ENCODE measurements at places on chromosomes 3 and 15.

GRCh38 chr3:12420393-12420792, 63.9 kb upstream of the TSEN2 start:
- no peak for DNase-seq

DNA sequence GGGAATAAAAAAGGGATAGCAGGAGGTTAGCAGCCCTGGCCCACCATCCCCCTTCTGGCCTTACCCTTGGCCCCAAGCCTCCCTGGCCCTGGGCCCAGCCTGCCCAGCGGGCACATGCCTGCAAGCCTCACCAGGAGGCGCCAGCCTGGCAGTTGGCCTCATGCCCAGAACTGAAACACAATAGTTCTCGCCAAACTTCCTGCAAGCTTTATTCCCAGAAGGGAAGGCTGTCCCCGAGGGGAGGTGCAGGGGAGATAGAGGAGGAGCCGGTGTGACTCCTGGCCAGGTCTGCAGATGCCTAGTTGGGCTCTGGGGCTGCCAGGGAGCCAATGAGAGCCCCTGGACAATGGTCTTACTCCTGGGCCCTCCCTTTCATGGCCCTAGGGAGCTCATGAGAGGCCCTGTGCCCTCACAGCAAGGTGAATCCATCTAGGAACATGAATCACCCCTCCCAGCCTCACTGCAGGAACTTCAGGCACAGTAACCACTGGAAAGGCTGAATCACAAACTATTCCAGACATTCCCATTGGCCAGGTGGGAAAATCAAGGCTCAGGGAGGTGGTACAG, 4.0 kb downstream of the CCDC33 start:
- peak; percentile 85 for DNase-seq

DNA sequence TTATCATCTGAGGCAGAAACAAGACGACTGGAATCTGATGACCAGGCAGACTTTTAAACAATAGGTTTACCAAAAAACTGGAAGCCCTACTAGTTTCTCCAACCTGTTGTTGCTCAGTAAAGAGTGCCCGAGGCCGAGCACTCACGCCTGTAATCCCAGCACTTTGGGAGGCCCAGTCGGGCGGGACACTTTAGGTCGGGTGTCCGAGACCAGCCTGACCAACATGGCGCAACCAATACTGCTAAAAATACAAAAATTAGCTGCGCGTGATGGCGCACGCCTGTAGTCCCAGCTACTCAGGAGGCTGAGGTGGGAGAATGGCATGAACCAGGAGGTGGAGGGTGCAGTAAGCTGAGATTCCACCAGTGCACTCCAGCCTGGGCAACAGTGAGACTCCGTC, 1.1 kb upstream of the WDR5B start:
- DNase-seq: peak; percentile 31

GRCh38 chr3:16063603-16064002, 110.9 kb upstream of the GALNT15 start:
- no peak for DNase-seq

DNA sequence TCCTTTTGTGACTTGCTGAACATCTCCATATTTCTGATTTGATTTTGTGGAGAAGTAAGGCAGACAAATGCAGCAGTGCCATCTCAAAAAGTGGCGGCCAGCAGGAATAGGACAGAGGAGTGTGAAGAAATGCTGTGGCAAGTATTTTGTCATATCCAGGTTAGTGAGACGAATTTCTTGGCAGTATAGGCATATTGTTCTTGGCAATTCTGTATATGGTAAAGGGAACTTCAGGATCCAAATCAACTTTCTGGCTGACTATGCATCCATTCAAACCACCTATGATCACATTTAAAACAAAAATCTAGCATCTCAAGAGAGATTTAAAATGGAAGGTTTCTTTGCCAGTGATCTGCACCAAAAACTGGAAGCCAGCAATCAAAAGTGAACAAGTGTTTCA, 228.0 kb downstream of the DTWD1 start:
- no peak for DNase-seq

- no peak for DNase-seq
Measured at GRCh38 chr3:140704733-140705132, 26.9 kb downstream of the TRIM42 start.

DNA sequence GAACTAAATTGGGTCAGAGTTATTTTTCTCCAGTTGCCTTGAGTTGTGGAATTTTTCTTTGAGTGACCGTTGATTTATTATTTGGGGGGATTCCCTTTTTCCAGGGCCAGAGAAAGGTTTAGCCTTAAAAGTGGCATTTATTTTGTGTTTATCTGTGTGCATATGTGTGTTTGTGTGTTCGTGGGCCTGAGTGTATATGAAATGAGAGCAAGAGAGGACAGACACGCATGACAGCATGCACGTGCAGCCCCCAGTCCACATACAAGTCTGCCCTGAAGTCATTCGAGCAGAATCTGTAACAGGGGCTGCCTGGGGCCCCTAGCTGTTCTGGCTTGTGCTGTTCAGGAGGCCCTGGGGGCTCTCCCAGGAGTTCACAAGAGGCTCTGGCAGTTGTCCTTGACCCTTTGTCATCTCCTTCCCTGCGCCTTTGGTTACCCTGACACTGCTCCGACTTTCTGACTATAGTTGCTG, 18.3 kb upstream of the TRAK1 start:
- DNase-seq: no peak

DNA sequence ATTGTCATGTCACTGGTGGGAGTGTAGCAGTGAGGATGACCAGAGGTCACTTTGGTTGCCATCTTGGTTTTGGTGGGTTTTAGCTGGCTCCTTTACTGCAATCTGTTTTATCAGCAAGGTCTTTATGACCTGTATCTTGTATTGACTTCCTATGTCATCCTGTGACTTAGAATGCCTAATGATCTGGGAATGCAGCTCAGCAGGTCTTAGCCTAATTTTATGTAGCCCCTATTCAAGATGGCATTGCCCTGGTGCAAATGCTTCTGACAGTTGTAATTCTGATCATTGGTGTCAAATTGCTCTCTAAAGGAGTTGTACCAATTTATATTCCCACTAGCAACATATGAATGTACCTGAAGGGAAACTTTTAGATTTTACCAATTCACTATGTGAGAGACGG, 74.4 kb downstream of the STRIT1 start:
- DNase-seq: peak; percentile 30

- DNase-seq: no peak
Measured at GRCh38 chr3:13069495-13069894, 3.7 kb downstream of the IQSEC1 start.

- DNase-seq: peak; percentile 17
Measured at GRCh38 chr15:23467110-23467600, 20.1 kb upstream of the GOLGA6L2 start.
